ENCODE measurements at places on chromosomes 7 and 10. TPM values are rescaled to one million over a fixed set of nuclear protein-coding genes. Genes with fewer than 3 reads are reported as not detected.

The AKR1C3 gene
- total RNA-seq: 26.7 TPM

The UFSP1 gene
- 9.9 TPM for total RNA-seq

The SPAM1 gene
- total RNA-seq: not detected

The CYP17A1 gene
- total RNA-seq: not detected

Measured in uterine smooth muscle cell (primary cell).